GM20000 (cell line): ENCODE measurements at places on chromosomes 11 and 22.
A peak's percentile ranks its signal among the peaks of the same experiment; 100 is the strongest.

DNA sequence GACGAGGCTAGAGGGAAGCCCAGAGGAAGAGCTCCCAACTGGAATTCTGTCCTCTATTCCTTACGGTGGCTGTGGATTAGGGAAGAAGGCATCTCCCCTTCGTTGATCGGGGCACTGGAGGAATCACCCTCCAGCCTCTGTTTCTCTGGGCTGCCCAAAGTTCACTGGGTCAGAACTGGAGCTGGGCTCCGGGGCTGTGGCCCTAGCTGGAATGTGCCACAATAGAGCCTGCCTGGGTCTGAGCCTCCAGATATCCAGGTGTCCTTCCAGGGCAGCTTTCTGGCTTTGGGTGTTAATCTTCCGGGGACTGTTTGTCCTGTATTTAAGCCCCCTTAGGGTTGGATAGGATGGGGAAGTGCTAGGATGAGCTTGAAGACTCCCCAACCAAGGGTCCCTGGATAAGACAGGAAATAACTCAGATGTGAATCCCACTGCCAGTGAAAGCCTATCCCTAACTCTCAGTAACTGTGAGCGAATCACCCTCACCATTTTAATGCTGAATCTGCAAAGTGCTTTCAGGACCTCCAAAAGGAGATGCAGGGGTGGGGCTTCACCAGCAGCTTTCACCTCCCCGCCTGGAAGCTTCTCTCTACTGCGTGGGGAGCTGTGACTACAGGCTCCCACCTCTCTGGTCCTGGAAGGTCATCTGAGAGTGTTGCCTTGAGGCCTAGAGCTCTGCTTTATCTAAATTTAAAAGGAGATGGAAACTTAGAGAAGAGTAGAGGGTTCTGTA lies 9.5 kb downstream of the YPEL4 start:
- DNase-seq: no peak

DNA sequence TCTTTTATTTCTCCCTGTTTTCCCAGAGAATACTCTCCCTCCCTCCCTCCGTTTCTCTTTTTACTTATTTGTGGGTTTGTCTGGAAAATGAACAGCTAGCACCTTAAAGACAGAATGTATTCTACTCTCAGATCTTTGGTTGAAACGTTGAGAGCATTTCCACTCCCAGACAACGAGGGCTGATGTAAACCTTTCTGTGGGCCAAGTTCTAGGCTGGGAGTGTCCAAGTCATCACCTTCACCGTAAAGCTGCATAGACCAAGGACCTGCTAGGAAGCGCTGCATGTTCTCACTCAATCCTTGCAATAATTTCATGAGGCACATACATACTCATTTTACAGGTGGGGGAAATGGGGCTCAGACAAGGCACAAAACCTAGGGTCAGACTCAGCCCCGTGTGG lies 32.4 kb downstream of the MYH9 start:
- DNase-seq: no peak

GRCh38 chr22:26374391-26375026 lies 54.6 kb upstream of the ASPHD2 start:
- no peak for DNase-seq

DNA sequence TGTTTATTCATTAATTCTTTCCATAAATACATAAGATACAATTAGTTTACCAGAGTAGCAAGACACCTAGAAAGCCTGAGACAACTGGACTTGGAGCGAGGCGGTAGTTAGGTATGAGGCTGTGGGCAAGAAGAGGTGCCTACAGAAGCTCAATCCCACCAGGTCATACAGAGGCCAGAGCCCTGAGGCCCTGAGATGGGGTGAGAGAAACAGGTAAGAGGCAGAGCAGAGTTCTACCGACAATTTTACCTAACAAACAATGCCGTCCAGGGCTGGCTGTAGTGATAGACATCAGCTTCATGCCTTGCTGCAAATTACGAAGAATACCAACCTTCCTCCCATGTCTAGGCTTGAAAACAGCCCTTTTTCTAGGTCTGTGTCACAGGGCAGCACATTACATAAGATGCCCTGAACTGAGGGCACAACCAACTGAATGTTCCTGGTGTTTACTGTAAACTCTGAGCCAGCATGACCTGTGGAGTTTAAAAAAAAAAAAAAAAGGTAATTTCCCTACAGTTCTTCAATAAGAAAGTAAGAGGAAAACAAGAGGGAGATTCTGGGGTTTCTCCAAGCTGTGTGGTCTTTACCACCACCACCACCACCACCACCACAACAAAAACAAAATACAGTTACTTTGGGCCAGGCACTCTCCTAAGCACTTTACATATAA lies 105.8 kb downstream of the GAB2 start:
- no peak for DNase-seq

GRCh38 chr11:4481240-4481582 lies 1.2 kb upstream of the OR52K1 start:
- no peak for DNase-seq

DNA sequence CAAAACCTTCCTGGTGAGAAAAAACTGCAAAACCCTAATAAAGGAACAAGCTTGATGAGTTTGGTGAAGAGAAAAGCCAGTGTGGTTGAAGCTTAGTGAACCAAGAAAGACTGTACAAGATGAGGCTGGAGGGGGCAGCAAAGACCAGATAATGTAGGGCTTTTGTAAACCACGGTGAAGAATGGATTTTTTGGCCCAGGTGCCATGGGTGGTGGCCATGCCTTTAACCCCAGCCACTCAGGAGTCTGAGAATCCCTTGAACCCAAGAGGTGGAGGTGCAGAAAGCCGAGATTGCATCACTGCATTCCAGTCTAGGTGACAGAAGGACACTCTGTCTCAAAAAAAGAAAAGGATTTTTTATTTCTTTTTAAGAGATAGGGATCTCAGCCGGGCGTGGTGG lies 5.0 kb upstream of the ZDHHC5 start:
- DNase-seq: no peak

DNA sequence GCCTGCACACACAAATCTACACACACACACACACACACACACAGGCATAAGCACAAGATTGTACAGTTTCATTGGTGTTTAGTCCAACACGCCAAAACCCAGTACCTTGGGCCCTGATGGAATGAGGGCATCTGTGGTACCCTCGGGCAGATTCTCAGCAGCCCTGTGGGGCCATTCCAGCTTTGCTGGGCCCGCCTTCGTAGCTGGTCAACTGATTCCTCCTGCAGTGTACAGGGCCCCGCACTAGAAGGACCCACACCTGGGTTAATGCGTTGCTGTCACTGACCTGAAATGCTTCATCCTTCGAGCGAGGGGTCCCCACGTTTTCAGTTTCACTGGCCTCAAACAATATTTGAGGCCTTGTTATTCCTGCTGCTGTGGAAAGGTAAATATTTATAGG lies 731.2 kb downstream of the BRD1 start:
- no peak for DNase-seq

DNA sequence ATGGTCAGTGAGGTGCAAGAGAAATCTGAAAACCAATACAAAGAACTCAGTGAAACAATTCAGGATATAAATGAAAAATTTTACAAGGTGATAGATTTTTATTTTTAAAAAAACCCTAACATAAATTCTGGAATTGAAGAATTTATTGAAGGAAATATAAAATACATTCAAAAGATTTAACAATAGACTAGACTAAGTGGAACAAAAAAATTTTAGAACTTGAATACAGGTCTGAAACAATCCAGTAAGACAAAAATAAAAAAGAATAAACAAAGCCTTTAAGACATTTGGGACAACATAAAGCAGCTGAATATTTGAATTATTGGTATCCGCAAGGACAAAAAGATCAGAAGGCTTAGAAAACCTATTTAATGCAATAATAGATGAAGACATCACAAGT lies 8.7 kb downstream of the SPA17 start:
- no peak for DNase-seq

DNA sequence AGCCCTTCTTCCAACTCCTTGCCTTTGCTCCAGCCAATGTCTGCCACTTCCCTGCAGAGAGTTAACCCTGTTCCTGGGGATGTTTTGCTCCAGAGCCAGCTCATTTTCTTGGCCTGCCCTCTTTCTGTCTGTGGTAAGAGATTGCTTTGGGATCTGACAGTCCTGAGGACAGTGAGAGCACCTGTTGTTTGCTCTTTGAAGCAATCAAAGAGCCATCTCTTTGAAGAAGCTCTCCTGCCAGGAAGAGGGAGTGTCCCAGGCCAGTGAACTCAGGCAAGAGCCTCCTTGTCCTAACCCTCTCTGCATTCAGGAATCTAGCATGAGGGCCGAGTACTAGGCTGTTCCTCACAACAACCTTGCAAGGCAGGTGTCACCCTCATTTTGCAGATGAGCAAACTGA lies 42.2 kb downstream of the TRAF6 start:
- DNase-seq: no peak

GRCh38 chr11:121236115-121237001 lies 56.2 kb upstream of the SC5D start:
- peak; percentile 56 for DNase-seq

DNA sequence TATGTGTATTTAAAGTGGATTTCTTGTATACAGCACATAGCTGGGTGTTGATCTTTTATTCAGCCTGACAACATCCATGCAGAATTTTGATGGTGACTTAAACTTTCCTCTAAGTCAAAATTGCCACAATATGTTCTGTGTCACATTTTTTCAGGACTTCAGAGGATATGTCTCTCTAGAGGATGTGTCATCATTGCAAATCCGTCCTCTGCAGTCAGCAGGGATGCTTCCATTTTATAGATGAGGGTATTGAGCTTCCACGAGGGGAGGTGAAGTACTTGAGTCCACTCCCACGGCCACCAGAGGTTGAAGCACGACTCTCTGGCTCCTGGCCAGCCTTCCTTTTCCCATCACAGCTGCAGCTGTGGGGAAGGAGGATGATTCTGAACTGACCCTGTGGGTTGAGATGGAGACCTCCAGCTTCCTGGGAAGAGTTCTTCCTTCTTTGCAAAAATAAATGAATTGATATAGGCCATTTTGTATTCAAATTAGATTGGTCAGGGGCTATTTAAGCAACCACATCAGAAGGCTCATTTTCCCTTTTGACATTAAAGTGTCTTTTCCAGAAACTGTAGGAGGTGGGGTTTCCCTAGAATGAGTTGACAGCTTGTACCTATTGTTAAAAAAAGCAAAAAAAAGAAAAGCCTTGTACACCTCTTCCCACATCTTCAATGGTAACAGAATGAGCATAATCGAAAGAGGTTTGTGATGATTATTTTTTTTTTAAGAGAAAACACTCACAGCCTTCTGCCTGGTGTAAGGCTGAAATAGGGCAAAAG lies 55.2 kb upstream of the MYEOV start:
- DNase-seq: peak; percentile 47

GRCh38 chr11:134170177-134170918 lies 53.4 kb downstream of the NCAPD3 start:
- no peak for DNase-seq

- DNase-seq: no peak
Observed at GRCh38 chr22:49015993-49016908, 811.4 kb downstream of the BRD1 start.

- no peak for DNase-seq
Observed at GRCh38 chr22:45743687-45744086, 72.1 kb downstream of the ATXN10 start.

DNA sequence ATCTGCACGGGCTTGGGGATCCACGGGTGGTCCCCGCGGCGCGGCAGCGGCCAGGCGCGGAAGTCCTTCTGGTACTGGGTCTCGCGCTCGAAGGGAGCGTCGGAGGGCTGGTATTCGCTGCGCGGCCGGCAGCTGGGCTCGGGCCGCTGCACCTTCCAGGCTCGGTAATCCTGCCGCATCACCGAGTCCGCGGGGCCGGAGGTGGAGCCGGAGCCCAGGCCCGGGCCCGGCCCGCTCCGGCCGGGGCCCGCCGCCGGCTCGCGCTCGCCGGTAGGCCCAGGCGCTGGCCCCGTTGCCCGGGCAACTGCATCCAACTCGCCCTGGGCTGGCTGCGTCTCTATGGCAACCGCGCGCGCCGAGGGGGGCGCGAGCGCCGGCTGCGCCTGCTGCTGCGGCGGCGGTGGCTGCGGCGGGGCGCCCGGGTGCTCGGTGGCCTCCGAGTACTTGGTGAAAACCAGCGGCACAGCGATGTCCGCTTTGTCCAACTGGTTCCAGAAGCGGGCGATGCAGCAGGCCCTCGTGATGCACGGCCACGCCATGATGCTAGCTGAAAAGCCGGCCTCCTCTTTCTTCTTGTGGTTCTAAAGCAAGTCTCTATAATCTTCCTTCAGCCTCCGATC lies 897 bp downstream of the MAP6 start:
- DNase-seq: peak; percentile 77

DNA sequence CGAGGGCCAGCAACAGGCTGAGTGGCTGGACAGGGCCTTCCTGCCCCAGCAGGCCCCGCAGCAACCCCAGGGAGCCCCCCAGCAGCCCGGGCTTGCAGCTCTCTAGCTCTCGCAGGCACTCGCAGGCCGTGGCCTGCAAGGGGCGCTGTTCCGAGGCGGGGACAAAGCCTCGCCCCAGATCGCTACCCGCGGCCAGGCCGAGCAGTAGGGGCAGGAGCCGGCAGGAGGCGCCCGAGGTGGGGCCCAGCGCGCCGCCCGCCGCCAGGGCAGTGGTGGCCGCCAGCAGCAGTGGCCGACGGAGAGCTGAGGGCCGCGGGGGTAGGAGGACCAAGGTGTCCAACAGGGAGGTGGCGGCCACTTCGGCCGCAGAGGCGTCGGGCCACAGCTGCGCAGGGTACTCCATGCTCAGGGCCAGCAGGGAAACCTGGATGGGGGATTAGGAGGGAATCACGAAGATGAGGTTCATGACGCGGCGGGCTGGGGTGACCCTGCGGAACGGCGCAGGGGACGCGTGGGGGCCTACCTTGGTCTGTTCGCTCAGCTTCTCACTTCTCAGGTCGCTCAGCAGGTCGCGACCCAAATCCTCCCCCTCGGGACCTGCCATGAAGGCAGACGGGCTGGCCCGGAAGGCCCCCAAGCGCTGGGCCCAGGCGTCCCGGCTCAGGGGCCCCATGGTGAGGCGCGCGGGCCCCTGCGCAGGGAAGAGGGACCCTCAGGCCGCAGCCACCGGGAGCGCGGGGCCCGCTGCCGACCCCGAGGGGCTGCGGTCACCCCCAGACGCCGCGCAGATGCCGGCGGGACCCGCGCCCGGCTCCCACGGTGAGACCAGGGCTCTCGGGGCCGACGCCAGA lies 632 bp downstream of the AP5B1 start:
- peak; percentile 95 for DNase-seq

DNA sequence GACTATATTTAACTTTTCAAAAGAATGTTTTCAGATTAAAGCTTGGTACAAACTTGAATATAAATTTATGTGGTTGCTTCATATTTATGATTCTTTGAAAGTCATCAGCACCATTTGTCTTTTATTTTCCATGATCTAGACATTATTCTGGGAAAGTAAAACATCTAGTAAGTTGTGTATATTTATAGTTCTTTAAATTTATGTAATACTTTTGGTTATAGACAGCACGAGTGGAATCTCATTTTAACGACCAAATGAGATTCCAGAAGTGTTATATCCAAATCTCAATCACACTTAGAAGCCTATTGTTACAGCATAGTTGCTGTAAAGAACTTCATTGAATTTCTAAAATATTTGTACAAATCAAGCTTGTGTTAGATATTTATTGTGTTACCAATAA lies 212.3 kb downstream of the DDX10 start:
- DNase-seq: no peak

DNA sequence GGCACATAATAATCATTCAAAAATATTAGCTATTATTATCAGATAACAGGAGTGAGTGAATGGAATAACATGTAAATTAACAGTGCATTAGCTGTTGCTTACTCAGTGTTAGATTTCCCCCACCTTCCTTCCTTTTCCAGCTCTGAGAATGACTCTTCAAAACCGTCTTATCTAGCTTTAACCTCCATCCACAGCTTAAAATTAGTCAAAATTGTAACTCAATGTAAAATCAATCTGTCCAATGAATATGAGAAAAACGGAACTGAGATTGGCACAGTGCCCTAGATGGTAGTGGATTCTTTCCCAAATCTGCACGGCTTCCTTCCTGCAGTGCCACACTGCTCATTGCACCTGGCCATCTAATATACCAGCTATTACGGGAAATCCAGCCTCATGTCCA lies 156.8 kb upstream of the BDNF start:
- DNase-seq: no peak
